ENCODE measurements at places on chromosomes 7 and 10.

- DNase-seq: no peak
Observed at GRCh38 chr10:120506674-120507073, 49.6 kb downstream of the PLPP4 start.

- DNase-seq: no peak
Observed at GRCh38 chr7:34365611-34366010, 292.4 kb upstream of the NPSR1 start.

- DNase-seq: no peak
Observed at GRCh38 chr7:110612680-110613079, 478.2 kb upstream of the LRRN3 start.

DNA sequence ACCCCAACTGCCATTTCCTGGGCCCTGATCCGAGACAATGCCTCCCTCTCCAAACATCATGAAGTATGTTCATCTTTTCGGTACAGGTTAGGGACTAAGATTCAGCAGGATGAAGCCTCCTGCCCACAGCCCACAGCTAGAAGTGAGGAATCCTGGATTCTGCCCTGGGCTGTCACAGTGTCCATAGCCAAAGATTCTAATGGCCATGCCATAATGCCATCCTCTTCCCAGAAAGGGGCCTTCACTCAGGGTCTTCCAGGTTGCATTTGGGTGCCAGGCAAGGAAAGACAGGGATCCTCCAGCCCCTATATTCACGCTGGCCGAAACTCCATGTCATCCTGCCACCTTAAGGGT lies 15.7 kb upstream of the ZMIZ1 start:
- DNase-seq: no peak

GRCh38 chr7:124322561-124322960 lies 289.7 kb upstream of the TMEM229A start:
- DNase-seq: no peak

DNA sequence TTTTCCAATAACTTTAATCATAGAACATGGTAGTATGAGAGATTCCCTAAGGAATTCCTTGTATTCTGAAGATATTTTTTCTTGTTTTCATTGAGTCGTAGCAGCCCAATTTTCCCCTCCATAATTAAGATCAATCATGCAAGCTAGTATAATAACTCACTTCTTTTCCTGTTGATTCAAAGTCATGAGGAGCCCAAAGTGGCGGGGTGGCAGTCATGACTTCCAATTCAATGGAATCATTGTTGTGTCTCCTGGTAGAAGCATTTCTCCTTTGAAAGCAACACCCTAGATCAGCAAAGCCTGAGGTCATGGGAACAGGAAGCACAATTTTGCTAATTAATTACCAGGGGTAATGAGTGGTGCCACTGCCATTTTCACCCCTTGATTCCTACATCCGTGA lies 77.6 kb upstream of the MAGI2 start:
- DNase-seq: no peak

GRCh38 chr10:33236916-33237315 lies 97.6 kb downstream of the NRP1 start:
- no peak for DNase-seq

DNA sequence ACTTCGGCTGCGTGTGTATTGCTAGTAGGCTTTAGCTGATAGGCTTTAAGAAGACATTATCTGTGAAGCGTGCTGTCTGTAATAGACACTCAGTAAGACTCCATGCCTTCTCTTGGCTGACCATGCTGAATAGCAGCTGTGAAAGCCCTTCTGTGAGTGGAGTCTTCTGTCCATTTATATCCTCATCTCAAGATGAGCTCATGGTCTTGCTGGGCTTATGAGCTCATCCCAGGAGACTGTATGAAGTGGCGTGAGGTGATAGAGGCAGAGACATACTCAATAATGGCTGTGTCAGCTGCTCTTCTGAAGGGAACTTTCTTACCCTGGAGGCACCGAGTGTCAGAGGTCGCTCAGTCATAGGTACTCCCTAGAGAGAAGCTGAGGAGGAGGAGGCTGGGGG lies 111.5 kb downstream of the SH2D4B start:
- no peak for DNase-seq

DNA sequence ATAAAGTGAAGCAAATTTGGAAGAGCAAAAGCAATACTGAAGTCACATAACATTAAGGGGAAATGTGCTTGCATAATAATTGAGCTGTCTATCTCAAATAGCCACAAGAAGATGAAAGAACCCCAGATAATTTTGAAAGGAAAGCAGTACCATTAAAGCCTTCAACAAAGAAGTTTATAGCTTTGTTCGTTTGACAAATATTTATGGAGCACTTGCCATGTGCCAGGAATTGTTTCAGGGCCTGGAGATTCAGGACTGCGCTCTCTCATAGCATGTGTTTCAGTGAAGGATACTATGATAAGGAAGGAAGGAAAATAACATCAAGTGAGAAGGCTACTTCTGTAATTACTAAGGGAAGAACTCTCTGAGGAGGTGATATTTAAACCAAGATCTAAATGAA lies 212.3 kb upstream of the CSTF2T start:
- DNase-seq: no peak

- no peak for DNase-seq
Observed at GRCh38 chr10:97500297-97500575, 1.5 kb downstream of the UBTD1 start.

GRCh38 chr7:143406002-143406357 lies 2.7 kb downstream of the EPHA1 start:
- no peak for DNase-seq

GRCh38 chr7:85090143-85090542 lies 96.7 kb downstream of the SEMA3D start:
- no peak for DNase-seq

GRCh38 chr10:103069453-103070331 lies 123.4 kb downstream of the NT5C2 start:
- DNase-seq: peak; percentile 38

DNA sequence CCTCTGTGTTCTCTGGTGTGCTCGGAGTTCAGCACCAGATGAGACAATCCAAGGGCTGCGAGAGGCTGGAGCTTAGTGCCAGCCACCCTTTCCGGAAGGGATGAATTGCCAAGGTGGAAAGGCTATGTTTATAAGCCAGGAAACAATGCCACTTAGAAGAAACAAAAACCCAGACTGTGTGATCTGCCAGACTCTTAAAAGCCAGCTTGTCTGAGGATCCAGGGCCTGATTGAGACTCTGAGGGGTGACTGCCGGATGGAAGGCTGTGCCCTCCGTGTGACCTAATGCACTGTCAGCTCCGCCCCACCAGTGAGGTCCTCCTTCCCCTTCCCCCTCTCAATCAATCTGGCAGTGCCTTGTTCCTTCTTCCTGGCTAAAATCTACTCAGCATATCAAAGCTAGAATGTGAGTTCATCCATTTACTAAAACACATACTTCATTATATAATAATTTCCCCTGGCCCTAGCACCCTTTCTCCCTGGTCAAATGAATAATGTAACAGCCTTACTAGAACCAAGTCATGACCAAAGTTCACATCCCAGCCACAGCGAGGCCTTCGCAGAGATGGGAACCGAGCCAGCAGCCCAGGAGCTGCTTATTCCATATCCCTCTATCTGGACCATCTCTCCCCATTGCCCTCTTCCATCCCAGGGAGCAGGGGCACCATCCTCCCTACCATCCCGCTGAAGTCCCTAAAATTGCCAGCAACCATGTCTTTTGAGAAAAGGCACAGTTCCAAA lies 25.5 kb downstream of the FAM107B start:
- no peak for DNase-seq

DNA sequence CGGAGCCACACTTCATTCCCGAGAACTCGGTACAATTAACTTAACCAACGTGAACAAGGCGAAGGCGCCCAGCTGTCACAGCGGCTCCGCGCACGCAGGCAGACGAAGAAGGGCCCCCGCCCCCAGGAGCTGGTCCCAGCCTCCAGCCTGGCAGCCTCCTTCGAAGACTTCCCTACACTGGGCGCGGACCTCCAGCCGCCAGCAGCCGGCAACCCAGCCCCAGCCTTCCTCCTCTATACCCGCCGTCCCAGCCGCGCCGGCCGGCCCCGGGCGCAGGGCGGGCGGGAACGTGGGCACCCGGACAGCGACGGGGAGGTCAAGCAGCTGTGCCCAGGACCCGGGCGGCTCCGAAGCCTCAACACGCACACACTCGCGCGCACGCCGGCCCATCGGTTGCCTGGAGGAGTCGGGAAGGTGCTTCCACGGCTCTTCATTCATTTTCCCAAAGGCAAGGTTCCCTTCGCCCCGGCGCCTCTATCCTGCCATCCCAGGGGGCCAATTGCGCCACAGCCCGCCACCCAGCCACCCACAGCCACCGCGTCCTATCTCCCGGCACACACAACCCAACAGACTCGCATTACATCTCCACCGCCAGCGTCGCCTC lies 1.6 kb downstream of the CHST15 start:
- no peak for DNase-seq

- peak; percentile 10 for DNase-seq
Observed at GRCh38 chr7:98956469-98956868, 78.1 kb downstream of the TRRAP start.

DNA sequence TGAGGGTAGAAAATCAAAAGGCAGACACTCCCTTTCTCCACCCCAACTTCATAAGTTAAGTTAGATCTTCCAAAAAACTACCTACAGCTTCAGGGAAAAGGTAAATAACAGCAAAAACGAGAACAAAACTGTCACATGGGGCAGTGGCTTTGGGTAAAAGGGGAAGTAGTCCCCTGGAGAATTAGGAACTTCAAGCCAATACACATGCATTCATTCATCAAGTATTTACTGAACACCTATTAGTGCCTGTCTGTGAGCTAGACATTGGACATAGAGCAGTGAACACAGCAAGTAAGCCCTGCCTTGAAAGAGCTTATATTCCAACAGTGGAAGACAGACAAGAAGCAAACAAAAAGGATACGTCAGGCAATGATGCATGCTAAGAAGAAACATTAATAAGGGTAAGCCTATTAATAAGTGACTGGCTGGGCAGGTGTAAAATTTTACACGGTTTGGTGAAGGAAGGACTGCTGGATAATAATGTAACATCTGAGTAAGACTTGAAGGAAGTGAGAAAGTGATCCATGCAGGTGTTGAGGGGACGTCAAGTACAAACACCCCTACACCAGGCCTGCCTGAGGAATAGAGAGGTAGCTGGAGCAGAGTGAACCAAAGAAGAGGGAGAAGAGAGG lies 69.6 kb upstream of the RAPGEF5 start:
- no peak for DNase-seq

DNA sequence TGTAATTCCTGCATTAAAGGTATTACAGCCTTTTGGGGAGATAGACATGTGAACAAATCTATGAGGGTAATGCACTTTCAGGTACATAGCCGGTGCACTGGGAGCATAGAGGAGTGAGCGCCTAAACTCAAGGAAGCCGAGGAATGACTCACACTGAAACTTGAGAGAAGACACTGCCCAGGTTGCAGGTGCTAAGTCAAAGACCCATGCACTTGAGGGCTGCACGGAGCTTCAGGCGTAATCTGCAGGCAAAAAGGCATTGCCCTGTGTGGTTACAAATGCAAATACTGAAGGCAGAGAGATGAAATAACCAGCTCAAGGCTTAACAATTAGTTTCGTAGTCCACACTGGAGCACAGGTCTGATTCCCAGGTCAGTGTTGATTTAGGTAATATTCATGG lies 51.0 kb upstream of the OSBPL3 start:
- no peak for DNase-seq

- DNase-seq: no peak
Observed at GRCh38 chr10:88792661-88793060, 9.9 kb upstream of the LIPM start.

DNA sequence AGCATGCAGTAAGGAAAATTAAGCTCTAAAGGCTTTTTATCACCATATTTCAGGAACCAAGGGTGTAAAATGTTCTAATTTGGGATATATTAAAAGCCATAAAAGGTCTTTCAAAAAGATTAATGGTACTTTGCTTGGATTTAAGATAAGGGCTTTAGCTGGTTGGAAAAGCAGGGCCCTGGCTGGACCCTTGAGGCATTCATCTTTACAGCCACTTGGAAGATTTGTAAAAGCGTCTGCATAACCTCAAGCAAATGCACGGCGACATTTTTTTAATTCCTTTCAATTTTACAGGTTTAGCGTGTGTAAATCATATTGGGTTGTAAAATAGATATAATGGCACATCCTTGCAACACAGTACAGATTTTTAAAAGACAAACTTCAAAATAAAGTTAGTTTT lies 27.2 kb downstream of the FAM204A start:
- DNase-seq: no peak

DNA sequence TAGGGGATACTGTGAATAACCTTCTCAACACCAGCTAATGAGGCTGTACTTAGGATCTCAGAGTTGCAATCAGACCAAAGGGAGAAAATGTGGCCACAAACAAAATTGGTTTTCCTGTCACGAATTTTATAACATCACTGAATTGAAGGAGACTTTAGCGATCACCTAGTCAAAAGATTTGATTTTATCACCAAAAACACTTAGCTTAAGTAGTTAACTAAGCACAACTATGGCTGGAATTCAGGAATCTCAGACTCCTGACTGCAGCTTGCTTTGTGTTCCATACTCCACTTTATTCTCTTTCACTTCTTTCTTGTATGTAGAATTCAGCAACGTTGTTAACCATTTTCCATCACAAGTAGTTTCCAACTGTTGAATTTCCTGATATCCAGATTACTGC lies 152.0 kb downstream of the SLC16A9 start:
- no peak for DNase-seq

GRCh38 chr7:142808802-142809583 lies 38.2 kb downstream of the PRSS2 start:
- no peak for DNase-seq

- DNase-seq: no peak
Observed at GRCh38 chr7:78704504-78704903, 749.0 kb downstream of the MAGI2 start.

DNA sequence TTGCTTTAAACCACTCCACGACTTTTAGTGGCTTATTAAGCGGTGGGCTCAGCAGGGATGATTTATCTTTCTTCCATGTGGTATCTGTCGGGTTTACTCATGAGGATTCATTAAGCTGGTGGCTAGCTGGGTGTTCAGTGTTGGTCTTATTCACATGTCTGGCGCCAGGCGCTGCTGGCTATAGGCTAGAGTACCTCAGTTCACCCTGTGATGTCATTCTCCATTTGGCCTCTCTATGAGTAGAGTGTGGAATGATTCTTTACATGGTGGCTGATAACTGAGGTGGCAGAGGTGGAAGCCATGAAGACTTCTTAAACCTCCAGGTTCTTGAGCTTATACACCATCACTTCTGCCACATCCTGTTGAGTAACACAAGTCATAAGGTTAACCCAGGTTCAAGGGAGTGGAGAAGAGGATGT lies 115.4 kb downstream of the MLLT10 start:
- peak; percentile 39 for DNase-seq

DNA sequence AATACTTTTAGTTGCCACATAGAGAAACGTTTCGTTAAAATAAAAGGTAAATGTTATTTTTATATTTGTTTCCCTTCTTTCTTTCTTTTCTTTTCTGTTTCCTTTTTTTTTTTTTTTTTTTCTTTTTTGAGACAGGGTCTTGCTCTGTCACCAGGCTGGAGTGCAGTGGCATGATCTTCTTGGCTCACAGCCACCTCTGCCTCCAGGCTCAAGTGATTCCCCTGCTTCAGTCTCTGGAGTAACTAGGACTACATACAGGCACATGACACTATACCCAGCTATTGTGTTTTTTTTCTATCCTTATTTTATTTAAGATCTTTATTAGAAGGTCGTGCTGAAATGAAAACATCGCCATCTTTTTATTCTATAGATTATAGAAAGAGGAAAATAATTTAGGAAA lies 661.8 kb upstream of the MBL2 start:
- DNase-seq: no peak

All from fibroblast of skin of right quadriceps (primary cell).